ENCODE measurements at places on chromosomes 3 and 15.

- no peak for DNase-seq
Observed at GRCh38 chr3:150656316-150656715, 47.4 kb downstream of the ERICH6 start.

DNA sequence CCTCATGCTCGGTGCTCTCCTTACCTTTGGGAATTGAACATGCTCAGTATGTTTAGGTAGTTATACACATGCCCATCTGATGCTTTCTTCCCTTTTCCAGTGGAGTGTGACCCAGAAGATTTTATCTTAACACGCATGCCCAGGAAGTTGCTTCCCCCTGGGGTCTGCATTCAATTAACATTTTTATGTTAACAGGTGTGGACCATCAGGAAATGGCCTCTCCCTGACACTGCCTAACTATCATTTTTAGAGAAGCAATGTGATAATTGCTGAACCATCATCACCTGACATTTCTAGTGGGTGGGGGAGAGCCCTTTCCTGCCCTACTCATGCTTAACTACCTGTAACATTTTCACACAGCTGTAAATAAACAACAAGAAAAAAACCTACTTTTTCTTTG, 55.1 kb upstream of the TGFBR2 start:
- DNase-seq, result no peak

GRCh38 chr3:36362216-36362615, 18.1 kb upstream of the STAC start:
- peak; percentile 39 for DNase-seq

DNA sequence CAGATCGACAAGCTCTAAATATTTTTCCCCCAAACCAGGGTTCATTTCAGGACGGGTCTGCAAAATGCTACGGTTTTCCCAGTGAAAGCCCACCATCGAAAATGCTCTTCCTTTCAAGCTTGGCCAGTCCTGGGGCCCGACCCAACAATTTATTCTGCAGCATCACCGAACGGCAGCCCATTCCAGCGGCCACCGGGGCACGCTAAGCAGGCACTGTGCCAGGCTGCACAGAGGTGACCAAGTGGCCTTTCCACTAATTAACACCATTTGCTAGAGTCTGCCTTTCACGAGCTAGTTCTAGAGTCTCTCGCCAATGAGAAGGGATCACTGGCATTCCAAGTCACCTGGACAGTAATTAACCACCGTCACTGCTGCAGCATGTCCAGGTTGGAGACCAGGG, 14.4 kb downstream of the RGMA start:
- no peak for DNase-seq

GRCh38 chr15:25611603-25612002, 172.8 kb upstream of the UBE3A start:
- DNase-seq, result no peak
